Fibroblast of skin of scalp (primary cell): ENCODE measurements at places on chromosomes 5 and 9.

DNA sequence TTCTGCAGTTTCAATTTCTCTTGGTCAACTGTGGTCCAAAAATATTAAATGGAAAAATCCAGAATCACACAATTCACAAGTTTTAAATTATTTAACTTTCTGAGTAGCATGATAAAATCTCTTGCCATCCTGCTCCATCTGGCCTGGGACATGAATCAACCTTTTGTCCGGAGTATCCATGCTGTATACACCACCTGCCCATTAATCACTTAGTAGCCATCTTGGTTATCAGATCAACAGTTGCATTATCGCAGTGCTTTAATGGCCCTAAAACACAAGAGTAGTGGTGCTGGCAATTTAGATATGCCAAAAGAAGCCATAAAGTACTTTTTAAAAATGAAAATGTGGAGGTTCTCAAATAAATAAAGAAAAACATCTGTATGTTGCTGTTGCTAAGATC is 25.3 kb downstream of the EFCAB9 start:
- DNase-seq = no peak

DNA sequence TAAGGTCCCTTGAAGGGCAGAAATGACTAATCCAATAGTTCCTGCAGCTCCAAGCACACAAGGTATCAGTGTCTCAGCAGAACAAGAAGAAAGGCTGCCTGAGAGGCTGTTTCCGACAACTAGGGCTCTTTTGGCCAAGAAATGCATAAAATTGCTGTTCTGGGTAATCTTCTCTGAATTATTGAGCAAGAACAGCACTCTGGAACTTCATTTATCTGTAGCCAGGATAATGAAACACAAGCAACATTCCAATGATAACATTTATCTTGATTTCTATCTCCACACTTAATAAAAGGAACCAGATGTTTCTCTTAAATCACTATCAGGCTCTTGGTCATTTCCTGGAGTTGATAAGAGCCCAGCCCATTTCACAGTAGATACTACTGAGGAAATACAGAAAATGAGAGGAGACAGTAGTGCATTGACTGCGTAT is 17.0 kb upstream of the AUH start:
- DNase-seq = peak; percentile 27

DNA sequence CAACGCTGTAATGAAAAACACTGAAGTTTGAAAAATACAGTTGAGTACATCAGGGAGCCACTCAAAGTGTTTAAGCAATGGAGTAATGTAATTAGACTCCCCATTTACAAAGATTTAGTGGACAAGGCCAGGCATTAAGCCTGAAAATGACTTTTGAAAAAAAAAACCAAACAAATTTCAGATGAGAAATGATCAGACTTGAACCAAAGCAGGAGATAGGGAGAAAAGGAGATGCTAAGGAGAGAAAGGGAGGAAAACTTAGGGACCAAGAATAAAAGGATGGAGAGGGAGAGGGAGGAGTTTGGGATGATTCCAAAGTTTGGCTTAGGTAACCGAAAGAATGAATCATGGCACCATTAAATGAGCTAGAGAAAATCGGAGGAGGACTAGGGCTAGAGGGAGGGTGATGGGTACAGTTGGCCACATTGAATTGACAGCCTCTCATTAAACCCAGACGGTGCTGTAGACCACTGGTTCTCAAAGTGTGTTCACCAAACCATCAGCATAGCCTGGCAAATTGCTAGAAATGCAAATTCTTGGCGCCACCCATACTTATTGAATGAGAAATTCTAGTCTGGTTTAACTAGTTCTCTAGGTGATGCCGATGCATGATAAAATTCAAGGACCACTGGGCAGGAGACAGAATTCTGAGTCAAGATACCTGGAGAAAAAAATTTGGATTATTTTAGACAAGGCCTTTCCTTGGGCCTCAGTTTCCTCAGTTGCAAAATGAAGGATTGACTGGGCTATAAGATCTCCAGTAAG is 6.2 kb upstream of the CPEB4 start:
- no peak for DNase-seq

- no peak for DNase-seq
Measured at GRCh38 chr5:158485047-158485446, 614.7 kb downstream of the EBF1 start.

GRCh38 chr5:154493274-154493673 is 15.2 kb upstream of the HAND1 start:
- DNase-seq = no peak
